Stimulated activated CD8-positive, alpha-beta memory T cell treated with anti-CD3 and anti-CD28 coated beads, Interleukin-7, amount 100 ng/mL, for 1 hour (primary cell): ENCODE measurements at places on chromosomes 13 and 19.

- no peak for DNase-seq
Observed at GRCh38 chr19:23716792-23717191, 29.8 kb upstream of the ZNF675 start.

DNA sequence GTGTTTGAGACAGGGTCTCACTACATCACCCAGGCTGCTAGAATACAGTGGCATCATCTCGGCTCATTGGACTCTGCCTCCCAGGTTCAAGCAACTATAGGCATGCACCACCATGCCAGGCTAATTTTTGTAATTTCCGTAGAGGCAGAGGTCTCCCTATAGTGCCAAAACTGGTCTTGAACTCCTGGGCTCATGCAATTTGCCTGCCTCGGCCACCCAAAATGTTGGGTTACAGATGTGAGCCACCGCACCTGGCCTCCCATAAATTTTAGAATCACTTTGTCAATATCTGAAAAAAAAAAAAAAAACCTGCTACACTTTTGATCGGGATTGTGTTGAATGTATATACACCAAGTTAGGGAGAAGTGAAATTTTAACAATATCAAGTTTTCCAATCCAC lies 11.9 kb upstream of the PLEKHF1 start:
- no peak for DNase-seq

DNA sequence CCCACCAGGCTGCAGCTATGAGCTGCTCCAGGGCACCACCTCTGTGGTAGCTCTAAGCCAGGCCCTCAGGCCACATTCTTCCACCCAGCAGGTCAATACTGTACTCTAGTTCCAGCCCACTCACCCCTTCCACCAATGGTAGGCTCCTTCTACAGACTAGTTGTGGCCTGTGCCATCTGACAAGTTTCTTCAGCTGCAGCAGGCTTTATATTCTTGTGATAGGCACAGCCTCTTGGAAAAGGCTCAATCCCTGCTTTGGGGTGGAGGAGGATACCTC lies 8.5 kb downstream of the MICU2 start:
- DNase-seq = no peak

DNA sequence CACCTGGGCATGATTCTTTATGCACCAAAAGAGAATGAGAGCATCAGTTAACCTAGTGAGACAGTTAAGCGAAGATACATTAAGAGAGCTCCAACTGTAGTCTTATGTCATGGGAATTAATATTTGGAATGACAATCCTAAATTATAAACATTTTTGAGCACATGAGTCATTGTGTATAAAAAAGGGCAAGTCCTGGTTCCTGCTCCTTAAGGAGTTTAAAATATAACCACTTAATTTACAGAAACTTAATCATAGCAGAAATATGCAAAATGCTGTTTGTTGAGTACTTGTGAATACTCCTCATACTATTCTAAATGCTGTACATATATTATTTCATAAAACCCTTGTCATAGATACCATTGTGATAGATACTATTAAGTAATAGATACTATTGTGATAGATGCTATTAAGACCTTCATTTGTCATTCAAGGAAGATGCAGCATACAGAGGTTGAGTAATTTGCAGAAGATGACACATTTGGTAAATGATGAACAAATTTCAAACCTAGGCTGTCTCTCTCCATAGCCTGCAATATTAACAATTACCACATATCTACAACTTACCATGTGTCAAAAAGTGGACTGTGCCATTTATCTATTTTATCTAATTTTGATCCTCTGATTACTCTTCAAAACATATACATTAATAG lies 301.0 kb downstream of the TBC1D4 start:
- DNase-seq = no peak

DNA sequence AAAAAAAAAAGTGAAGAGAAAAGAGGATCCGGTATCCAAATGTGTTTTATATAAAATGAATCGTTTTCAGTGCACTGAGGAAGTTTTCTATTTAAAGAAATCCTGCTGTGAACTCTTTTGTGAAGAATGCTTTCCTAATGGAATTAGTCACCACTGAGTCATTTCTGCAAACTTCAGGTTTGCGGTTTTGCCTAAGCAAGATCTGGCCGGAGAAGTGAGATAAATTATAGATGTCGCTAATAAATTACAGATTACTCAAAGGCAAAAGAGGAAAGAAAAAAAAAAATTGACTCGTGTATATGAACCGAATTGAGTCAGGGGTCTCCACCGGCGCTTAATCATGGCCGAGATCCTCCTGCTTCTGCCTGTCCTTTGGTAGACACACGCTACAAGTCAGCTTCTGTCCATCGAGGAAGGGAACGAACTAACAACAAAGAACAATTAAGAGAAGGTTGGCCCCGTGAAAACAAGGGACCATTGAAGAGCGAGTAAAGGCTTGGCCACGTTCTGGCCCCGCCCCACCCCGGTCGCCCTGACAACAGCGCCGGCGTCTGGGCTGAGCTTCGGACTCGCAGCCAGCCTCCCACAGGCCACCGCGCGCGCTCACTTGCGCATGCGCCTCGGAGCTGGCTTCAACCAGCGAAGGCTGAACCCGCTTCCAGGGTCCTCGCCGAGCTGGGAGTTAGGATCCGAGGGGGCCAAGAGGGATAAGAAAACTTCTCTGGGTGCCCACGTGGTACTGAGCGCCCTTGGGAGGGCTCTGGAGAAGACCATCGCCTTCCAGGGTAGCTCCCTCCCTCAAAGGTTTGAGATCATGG lies 33.0 kb upstream of the MRI1 start:
- DNase-seq = peak; percentile 93

GRCh38 chr19:35715981-35716800 lies 1.6 kb upstream of the KMT2B start:
- no peak for DNase-seq

DNA sequence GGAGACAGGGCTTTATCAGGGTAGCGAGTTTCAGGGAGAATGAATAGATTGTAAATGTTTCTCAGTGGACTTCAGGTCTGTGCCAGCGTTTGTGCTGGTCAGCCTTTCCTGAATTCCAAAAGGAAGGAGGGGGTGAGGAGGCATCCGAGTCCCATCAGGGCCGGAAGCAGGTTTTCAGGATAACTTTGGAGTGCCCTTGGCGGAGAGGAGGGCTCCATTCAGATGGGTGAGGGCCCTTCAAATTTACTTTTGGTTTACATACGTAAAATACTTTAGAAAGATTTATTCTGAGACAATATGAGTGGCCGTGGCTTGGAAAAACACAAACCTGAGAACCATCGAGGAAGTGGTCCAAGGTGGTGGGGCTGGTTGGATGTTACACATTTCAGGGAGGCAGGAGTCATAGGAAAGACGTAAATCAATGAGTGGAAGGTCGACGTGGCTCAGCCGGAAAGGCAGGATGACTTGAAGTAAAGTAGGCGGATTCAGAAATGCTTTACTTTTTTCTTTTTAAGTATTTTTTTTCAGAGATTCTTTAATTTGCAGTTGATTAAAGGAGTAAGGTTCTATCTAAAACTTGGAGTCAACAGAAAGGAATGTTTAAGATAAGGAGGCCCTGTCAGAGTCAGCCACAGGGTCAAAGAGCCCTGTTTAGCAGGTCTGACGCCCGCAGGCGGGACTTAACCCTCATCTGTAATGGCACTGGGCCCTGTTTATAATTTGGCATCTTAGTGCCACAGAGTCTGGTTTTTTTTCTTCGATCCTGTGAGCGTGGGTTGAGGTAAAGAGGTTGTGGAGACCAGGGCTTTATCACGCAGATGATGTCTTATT lies 32.8 kb downstream of the ATP11A start:
- no peak for DNase-seq

GRCh38 chr19:10553087-10553667 lies 9.5 kb downstream of the ATG4D start:
- DNase-seq = no peak

GRCh38 chr13:80442609-80443008 lies 101.7 kb upstream of the SPRY2 start:
- DNase-seq = no peak

- DNase-seq = no peak
Observed at GRCh38 chr19:18418483-18419194, 559 bp upstream of the SSBP4 start.
